HuH-7.5 (cell line): ENCODE measurements at places on chromosomes 3 and 15.

DNA sequence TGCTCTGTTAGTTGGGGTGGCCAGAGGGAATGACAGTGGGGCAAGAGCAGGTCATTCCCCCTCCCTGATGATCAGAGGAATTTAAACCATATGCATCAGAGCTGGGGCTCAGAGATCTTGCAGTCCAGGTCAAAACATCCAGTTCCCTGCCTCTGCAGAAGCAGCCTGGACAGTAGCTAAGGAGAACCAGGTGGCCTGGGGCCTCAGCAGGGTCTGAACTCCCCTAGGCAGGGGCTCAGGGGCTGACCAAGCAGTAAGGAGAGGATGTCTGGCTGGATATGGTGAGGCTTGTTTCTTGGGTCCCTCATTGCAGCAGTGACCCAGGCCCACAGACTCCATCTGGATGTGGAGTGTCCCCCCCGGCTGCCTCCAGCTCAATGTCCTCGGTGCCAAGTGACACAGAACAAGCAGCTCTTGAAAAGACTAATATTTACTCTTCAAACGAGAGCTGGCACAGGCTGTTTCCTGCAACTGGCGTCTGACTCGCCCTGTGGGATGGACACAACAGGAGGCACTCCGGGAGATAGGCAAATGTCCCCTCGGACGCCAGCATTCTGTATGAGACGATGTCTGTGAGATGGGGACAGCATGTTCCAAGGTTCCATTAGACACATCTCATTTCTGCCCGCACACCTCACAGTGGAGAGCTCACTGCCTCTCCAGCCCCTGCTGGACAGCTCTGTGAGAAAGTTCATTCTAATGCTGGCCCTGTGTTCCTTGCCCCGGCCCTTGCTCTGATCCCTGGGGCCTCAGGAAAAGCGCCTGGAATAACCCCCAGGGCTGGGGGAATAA is 37.1 kb downstream of the SEC22C start:
- no peak for DNase-seq

- DNase-seq, result no peak
These were observed 1.4 kb downstream of the ATP11B start for GRCh38 chr3:182794455-182795388.

DNA sequence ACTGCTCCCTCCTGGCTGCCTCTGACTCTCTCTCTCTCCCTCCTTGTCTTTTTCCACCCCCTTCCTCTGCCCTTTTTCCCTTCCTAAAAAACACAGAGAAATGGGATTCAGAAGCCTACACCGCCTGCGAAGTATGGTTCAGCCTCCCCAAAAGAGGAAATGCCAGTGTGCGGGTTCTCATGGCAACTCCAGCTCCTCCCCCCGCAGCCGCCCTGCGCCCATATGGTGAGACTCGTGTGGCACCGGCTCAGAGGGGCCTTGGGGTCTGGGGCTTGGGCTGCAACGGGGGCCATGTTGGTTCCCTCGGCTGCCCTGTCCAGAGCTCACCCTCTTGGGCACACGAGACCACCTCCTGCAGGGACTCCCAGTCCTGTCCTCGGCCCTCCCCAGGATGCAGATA is 23.6 kb upstream of the LINGO1 start:
- no peak for DNase-seq

GRCh38 chr15:89835176-89835564 is 20.5 kb upstream of the ANPEP start:
- no peak for DNase-seq

DNA sequence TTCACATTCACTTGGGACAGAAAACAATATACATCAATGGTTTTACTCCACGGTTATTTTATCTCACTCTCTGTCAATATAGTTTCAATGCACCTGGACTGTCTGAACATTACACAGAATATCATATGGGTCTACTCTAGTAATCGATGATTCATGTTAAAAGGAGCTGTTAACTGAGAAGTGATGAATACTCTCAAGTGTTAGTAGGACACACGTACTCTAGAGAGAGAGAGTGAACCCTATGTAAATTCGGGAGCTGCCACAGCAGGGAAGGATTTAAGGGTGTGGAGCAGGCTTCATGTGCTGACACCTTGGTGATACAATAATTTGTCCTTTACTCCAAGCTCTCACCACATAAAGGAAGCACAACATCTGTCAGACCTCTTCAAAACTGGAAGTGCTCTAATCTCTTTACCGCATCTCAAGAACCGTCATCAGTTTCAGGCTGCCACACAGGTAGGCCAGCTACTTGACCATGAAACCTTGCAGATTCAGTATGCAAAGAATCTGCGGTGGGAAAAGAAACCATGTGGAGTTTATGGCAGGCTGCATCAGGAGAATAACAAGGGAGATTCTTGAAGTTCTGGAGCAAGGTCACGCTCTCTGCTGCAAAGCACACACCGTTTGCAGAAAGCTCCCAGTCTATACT is 199.2 kb upstream of the TMC3 start:
- DNase-seq, result no peak

GRCh38 chr3:23111797-23112196 is 91.3 kb upstream of the UBE2E2 start:
- DNase-seq, result no peak

DNA sequence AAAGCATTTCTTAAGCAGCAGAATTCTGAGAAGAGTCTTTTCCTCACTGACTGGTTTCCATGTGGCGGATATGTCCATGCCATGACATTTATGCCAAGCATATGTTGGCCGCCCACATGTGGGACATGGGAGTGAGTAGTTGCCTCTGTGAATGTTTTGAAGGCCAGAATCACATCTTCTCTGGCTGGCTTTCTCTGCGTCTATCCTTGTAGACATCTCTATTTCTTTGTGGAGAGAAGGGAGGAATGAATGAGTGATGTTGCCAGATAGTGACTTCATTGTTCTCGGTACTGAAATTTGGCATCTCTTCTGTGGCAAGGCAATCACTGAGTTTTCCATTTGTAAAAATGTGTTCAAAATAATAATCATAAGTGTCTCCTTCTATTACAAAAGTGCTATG is 316.0 kb downstream of the CLSTN2 start:
- no peak for DNase-seq

DNA sequence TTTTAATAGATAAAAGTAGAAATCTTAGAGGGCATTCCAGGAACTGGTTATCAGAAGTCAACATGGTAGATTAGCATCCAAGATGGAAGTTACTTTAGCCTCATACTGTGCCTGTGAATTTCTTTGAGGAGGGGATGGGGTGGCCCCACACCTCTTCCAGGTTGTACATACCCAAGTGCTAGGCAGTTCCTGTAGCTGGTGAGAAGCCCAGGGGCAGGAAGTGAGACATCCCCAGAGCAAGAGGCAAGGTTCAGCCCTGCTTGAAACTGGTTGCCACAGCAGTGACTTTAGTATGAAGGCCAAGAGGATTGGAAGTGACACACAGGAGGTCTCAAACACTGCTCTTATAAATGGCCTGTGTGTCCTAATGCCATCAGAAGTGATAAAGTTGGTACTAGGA is 11.9 kb downstream of the GTPBP8 start:
- no peak for DNase-seq

DNA sequence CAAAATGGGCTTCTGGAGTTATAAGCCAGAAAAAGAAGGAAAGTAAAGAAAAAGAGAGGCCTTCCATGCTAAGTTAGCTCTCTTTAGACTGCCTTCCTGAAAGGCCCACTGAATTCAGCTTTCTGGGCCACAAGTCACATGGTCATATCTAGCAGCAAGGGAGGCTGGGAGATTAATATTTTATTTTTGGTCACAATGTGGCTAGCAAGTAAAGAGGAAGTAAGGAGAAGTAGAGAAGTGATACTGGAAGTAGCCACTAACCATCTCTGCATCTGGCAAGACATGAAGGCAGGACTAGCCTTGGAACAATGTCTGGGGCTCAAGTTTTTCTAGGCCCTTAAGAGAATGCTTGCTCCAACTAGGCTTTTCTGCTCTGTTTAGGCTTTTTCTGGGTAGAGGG is 81.8 kb upstream of the UBE2E1 start:
- DNase-seq, result no peak

- DNase-seq, result no peak
These were observed 84.7 kb downstream of the ETV5 start for GRCh38 chr3:186024210-186024609.

- no peak for DNase-seq
These were observed 33.1 kb downstream of the CMTM7 start for GRCh38 chr3:32424581-32425250.
